ENCODE measurements at places on chromosomes 11 and 22.

DNA sequence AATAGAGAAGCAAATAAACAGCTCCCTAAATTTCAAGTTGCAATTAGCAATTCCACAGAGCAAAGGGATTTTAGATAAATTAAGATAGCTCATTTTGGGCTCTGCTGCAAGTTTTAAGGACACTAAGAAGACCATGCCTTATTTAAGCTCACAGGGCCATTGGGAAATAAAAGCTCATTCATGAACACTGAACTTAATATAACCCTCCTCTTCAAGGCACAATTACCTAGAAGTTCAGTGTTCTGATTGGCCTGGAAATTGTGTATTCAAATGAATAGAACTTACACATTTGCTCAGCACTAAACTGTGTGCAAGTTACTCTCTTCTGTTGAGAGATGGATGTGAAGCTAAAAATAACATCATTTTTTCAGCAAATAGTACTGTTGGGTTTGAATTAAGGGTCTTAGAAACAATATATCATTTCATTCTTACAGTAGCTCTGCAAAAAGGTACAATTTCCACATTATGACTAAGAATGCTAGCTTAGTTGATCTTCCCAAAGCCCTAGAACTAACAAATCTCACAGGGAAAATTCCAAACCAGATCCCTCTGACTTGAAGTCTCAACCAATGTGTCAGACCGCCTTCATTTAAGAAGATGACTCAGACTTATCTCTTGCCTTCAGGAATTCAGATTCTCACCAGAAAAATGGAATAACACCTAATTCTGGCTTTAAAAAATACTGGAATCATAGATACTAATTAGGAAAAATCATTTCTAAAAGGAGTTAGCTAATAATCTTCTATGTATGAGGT lies 87.4 kb upstream of the LRRC55 start:
- no peak for DNase-seq

DNA sequence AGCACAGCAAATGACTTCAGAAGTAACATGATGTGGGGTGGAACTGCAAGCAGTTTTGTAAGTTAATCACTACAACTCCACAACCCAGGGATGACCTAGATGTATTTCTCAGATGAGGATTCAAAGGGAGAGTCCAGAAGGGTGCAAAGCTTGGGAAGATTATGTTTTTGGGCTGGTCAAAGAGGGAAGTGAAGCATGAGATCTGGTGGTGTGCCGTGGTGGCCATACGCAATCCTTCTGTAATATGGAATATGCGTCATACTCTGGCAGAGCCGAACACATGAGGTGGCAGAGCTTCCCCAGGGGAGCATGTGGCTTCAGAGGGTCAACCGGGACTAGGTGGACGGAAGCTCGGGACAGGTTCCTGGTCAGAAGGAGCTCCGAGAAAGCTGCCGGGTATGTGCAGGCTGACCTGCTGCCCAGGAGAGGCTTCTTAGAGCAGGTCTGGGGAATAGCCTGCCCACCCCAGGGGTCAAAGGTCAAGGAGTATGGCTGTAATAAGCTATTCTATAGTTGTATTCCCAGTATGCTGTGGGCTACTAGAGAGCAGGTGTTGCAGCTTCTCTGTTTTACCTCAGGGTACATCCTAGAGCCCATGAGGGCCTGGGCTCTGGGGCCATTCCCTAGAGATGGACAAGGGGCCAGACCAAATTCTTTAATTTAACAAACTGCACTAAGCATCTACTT lies 70.1 kb upstream of the PHOX2A start:
- DNase-seq: no peak

GRCh38 chr22:44586999-44587736 lies 89.1 kb upstream of the RTL6 start:
- DNase-seq: peak; percentile 50

GRCh38 chr11:33933602-33934001 lies 41.7 kb upstream of the LMO2 start:
- no peak for DNase-seq

- no peak for DNase-seq
These were observed 41.4 kb downstream of the MCHR1 start for GRCh38 chr22:40720538-40721256.

DNA sequence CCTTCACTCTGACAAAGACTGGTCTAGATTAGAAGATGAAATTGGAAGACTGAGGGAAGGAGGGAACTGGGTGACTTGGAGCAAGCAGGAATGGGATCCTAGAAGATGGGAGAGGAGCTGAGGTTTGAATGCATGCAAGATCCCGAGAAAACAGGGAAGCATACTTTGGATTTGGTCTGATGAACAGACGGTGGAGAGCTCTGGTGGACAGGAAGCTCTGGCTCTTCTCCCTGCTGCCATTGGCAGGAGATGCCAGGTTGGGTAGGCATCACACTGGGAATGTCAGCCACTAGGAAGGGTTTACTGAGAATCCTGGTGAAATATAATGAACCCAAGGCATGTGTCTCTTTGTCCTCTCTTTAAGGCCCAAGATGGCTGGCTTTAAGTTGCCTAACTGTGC lies 16.5 kb downstream of the NAV2 start:
- DNase-seq: no peak

DNA sequence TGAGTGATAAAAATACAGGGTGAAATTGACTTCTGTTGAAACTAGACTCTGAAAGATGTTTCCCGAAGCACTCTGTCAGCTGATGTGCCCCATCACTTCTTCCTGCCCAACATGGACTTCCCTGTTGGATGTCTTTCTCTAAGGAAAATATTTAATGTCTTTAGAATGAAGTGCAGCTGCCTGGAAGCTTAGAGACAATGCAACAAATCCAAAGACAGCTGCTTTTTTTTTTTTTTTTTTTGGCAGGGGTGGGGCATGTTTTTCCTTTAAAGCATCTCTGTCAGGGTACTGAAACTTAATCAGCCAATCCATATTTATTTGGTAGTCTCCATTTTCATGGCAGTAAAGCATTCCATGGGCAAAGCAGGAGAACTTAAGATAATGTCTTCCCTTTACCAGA lies 5.9 kb downstream of the JAM3 start:
- no peak for DNase-seq

DNA sequence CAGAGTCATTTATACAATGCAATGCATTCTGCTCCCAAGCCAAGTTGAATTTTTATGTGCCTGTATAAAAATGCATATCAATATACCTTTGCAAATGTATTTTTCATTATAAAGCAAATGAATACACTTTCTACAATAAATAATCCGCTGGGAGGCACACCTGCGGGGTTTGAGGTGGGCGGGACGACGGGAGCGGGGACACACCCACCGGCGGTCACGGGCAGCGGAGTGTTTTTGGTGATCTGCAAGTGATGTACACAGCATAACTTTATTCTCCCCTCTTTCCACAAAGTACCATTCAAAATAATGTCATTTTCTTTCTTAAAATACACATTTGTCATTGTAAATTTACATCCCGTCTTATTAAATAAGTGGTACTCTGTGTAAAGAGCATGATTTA lies 54.1 kb downstream of the BRD1 start:
- DNase-seq: no peak

GRCh38 chr11:64742889-64743590 lies 902 bp downstream of the RASGRP2 start:
- peak; percentile 15 for DNase-seq

GRCh38 chr11:72989727-72990126 lies 152.4 kb downstream of the FCHSD2 start:
- DNase-seq: no peak

DNA sequence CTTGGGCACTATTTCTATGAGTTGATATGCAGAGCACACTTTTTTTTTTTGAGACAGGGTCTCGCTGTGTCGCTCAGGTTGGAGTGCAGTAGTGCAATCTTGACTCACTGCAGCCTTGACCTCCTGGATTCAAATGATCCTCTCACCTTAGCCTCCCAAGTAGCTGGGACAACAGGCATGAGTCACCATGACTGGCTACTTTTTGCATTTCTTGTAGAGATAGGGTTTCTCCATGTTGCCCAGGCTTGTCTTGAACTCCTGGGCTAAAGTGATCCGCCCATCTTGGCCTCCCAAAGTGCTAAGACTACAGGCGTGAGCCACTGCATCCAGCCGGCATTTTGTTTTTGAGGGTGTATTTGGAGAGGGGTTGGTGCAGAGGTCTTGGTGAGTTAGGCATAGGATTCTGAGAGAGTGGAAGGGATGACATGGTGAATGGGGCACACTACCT lies 29.9 kb upstream of the MTCH2 start:
- no peak for DNase-seq

DNA sequence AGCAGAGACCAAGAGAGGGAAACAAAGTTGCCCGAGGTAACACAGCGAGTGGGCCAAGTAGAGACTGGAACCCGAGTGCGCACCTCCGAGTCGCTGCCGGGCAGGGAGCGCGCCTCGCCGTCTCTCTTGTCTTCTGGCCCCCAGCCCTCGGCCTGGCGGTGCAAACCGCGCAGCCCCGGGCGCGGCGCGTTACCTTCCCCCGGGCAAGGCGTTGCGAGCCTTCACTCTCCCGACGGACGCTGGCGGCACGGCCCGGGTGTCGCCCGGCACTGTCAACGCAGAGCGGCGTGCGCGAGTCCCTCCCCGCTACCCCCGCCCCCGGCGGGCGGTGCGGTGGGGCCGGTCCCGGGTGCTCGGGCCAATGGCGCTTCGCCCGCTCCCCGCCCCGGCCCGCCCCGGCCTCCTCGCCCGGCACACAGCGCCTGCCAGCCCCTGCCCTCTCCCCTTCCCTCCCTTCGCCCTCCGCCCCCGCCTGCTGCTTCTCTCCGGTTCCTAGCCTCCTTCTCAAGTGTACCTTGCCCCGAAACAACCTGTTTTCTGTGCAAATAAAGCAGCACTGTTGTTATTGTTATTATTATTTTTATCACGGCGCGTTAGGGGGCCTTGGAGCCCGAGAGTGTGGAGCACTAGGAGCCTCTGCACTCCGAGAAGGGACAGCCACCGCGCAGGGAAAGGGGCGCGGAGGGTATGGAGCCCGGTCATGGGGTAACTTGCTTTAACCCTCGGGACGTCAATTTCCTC lies at the start of gene SYTL2:
Gene SYTL2 (minus strand): TSS at position 271 of the 741 bp plus-strand sequence. CDS start 53,416 bp downstream, outside the sequence.
- peak; percentile 25 for DNase-seq

DNA sequence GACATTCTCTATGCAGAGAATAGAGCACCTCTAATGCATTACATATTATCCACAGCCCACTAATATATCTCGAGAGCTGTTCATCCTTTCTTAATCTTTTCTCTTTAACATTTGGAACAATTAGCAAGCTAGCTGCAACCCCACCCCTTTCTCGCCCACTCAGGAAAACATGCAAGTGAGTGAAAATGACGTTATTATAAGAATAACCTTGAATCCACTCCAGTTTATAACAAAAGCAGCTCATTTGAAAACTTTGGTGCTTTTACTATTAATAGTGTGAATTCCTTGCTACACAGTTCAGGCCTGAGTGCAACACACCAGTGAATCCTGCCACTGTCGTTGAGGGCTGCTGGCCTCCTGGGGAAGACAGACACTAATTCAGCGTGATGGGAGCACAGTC lies 63.3 kb upstream of the BMAL1 start:
- no peak for DNase-seq

GRCh38 chr22:34105461-34106062 lies 185.3 kb upstream of the LARGE1 start:
- no peak for DNase-seq

DNA sequence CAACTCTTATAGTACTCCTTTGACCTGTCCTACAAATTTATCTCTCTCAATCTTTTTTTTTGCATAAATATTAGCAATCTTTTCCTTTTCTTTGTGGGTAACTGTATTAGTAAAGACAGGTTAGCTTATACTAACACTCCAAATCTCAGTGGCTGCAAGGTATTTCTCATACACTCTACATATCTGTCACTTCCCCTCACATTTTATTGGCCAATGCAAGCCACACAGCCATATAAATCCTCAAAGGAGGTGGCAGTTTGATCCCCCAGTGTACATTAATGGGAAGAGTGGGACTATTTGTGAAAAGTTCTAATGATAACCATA lies 42.6 kb upstream of the EED start:
- DNase-seq: no peak

DNA sequence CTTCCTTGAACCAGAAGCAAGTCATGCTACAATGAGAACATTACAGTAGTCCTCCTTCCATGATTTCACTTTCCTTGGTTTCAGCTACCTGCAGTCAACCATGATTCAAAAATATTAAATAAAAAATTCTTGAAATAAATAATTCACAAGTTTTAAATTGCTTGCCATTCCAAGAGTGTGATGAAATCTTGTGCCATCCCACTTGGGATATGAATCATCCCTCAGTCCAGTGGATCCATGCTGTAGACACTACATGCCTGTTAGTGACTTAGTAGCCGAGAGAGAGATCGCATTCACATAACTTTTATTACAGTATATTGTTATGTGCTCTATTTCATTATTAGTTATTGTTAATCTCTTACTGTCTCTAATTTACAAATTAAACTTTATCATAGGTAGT lies 6.0 kb downstream of the HOATZ start:
- no peak for DNase-seq

DNA sequence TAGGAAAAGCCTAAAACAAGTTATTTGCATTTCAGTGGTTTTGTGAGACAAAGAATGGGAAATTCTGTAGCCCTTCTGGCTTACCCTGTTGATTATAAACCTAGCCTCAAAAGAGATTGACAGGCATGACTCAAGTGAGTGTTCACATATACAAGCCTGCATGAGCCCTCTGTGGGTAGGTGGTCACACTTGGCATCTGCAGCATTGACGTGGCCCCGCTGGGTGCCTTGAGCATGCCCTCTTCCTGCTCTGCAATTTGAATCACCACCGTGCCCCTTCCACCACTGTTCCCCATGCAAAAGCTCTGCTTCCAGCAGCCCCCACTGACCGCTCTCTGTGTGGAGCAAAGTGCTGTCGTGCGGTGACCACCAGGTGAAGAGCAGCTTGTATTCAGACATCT lies 21.0 kb upstream of the ADSL start:
- no peak for DNase-seq

- DNase-seq: no peak
These were observed 12.3 kb downstream of the DGAT2 start for GRCh38 chr11:75780888-75781287.

- DNase-seq: no peak
These were observed 59.8 kb upstream of the CD82 start for GRCh38 chr11:44505581-44506054.

DNA sequence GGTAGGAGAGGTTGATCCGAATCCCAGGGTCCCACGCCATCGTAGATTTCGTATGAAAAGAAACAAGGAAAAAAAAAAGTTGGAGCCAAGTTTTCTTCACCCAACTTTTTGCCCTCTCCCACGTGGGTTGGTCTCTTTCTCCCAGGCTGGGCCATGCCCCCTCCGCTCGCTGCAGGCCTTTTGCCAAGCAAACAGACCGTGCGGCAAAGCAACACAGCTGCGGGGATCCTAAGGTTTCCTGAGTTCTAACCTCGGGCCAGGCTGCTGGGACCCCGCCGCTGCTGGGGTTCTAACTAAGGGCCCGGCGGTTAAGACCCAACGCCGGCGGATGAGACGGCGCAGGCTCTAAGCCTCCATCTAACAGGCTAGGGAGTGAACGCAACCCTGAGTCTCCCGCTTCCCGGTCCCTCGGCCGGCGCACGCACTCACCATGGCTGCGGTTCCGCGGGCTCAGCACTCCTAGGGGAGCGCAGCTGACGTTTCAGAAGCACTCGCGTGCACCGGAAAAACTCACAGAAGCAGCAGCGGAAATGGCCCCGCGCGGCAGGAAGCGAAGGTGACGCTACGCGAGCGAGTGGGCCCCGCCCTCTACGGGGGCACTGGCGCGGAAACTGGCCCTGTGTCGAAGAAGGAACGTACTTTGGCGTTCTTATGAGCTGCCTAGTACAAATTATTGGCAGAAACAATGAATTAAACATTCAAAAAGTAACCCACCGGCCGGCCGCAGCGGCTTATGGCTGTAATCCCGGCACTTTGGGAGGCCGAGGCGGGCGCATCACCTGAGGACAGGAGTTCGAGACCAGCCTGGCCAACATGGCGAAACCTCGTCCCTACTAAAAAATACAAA lies at the start of gene SNU13:
Gene SNU13 (minus strand): TSS at position 503 of the 847 bp plus-strand sequence. CDS start 71 bp downstream, at position 432.
- peak; percentile 91 for DNase-seq

GRCh38 chr22:39392341-39392948 lies 7.1 kb upstream of the TAB1 start:
- no peak for DNase-seq

GRCh38 chr11:2222451-2222850 lies 47.9 kb downstream of the ASCL2 start:
- no peak for DNase-seq
